ENCODE measurements at places on chromosomes 11 and 22.

GRCh38 chr11:64482588-64482987, 108.4 kb upstream of the SLC22A12 start:
- DNase-seq = no peak

GRCh38 chr22:41818011-41818410, 14.9 kb upstream of the SREBF2 start:
- no peak for DNase-seq

DNA sequence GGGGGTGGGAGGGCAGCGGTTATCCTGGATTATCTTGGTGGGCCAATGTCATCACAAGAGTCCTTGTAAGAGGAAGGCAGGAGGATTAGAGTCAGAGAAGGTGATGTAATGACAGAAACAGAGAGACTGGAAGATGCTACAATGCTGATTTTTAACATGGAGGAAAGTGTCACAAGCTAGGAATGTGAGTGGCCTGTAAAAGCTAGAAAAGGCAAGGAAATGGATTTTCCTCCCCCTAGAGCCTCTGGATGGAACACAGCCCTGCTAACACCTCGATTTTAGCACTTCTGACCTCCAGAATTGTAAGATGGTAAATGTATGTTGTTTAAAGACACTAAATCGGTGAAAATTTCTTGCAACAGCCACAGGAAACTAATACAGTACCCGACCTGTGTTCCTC, 109.3 kb downstream of the MN1 start:
- no peak for DNase-seq

- no peak for DNase-seq
These were observed 20.2 kb downstream of the NF2 start for GRCh38 chr22:29623553-29624169.

GRCh38 chr11:111297696-111298095, 650 bp upstream of the POU2AF3 start:
- no peak for DNase-seq

GRCh38 chr22:18994701-18995326, 58.7 kb upstream of the PRODH start:
- DNase-seq = no peak

GRCh38 chr11:45368697-45369096, 82.6 kb upstream of the SYT13 start:
- DNase-seq = no peak

GRCh38 chr11:75204685-75205563, 35.6 kb upstream of the TPBGL start:
- DNase-seq = peak; percentile 38

DNA sequence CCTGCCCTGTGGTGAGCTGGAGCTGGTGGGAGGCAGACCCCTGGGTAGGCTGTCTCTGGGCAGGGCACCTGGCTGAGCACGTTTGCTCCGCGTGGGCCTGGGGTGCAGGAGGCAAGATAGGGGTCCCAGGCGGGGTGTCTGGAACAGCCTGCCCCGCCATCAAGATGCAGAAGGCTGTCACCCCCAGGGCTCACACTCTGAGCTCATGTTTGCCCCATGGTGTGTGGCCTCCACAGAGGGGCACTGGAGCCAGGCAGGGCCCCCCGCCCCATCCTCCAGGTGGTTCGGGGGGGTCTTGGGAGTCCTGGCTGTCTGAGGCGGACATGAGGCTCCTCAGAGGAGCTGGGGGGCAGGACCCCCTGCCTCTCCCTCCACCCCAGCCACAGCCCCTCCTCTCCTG, 28.9 kb upstream of the CARS1 start:
- no peak for DNase-seq

DNA sequence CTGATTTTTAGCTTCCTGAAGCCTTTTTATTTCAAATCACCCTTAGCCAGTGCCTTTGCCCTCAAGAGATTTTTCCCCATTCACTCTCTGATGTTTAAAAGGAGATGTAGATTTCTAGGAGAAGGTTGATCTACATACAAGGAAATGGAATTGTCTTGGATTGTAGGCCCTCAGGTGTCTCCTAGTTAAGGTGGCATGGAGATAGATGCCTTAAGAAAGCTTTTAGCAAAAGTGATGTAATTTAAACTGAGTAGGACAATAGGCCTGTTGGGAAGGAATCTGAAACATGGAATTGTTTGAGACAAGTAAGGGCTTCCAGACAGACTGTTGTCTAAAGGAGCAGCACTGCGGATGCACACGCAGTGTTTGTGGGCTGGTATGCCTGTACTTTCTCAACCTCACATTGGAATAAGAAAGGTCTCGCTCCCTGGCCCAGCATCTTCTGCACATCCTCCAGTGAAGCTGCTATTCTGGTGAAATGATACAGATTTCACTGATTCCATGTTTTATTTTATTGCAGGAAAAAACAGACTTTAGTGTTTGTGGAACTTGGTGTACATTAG, 69.8 kb upstream of the SLC25A18 start:
- no peak for DNase-seq

DNA sequence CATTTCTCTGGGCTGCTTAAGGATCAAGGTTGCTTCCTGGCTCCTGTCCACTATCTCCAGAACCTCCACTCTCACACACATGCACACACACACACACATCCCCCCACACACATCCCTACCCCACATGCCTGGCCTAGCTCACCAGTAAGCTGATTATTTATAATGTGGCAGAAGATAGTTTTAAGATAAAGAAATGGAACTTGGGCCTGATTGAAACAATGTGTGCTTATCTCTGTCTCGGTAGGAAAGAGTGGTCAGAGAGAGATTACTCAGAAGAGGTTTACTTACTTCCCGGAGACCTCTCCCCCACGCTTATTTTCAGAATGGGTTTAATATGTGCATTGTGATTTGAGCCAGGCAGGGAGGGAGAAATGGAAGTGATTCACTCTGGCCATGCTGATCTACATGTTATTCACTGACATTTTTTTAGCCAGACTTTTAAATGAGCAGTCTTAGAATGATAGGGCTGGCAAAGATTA, 422.4 kb downstream of the TENM4 start:
- DNase-seq = peak; percentile 92

GRCh38 chr11:80473562-80473961, 1032.7 kb upstream of the TENM4 start:
- DNase-seq = no peak

GRCh38 chr22:41023299-41023623, 69.1 kb upstream of the EP300 start:
- DNase-seq = no peak

GRCh38 chr11:94938095-94939055, 35.0 kb downstream of the CWC15 start:
- peak; percentile 87 for DNase-seq

DNA sequence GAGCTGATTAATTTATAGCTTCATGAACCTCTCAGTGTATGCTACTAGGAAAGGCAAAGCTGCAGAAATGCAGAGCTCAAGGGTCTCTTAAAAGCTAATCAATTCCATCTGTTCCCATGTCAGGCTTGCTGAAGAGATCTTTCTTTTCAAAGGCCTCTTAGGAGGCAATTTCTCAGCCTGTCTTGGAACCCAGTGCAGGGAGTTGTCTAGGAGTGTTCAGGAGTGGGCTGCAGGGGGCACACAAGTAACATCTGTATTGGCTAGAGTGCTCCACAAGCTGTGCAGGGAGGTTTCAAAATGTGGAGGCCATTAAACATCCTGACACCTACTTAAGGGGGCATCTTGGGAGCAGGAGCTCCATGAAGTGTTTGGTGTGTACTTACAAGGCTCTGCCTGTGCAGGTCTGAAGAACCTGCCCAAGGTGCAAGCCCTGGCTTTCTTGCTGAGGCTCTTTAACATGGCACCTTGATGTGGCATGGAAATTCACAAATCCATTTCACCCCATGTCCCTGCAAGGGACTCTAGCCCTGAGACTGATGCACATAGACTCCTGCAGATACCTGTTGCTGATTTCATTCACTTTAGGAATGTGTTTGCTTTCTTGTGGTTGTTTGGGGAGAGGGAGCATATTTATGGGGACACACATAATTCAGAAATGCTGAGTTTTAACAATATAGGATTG, 134.7 kb downstream of the ME3 start:
- DNase-seq = no peak

- no peak for DNase-seq
These were observed 421 bp downstream of the SLC15A3 start for GRCh38 chr11:60951606-60951903.

DNA sequence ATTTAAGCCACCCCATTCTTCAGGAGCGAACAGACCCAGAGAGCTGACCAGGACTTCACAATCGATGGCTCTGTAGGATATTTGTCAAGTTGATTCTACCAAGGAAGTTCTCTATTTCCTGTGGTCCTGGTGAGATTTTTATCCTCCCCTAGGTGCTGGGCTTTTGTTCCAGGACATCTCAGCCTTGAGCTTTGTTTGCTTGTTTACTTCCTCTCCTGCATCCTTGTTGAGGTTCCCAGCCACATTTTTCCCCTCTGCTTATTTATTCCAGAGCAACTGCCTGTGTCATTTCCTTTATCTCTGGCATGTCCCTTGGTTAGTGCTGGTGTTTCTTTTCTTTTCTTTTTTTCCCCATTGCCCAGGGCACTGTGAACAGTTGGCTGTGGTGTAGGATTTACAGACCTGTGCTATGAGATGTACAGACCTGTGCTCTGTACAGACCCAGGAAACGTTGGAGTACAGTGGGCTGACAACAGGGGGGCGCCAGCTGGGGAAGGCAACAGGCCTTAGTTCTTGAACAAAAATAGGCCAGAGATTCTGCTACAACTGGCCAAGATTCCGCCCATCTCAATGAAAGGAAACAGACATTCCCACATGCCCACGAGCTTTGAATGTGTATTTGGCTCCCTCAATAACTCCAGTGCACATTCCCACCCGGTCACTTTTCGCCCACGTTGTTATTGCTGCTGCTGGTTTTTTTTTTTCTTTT, 235.9 kb upstream of the DDI1 start:
- no peak for DNase-seq

DNA sequence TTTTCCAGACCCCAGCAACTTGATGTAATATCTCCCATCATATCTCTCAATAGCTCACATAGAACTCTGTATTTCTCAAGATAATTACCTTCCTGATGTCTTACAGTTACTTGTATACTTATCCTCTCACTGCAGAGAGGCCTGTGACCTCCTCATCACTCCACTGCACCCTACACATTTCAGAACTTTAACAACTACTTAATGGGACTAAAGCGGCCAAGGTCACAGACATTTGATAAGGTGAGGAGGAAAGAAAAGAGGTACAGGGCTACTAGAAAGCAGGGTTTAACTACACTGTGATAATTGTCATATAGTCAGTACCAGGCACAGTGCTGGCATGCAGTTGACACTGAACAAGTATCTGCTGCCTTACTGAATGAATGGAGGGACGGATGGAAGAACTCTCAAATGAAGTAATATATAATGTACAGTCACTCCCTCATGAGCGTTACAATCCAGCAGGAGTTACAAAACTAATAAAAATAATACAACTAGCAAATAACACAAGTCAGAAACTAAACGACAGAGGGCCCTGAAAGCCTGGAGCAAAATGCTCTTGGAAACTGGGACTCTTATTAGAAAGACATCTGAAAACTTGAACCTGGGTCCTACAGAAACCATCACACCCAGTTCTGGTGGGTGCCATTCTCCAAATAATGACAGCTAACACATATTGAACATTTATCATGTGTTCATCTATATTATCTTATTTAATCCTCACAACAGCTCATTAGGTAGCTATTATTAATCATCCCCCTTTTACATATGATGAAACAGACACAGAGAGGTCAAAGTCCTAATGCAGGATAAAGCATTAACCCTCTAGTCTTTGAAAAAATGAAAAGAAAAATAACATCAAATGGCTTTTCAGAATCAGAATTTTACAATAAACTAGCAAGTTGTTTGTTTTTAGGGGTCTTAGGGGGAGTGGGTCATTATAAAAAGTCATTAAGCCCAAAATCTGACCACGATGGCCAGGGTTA, 14.3 kb downstream of the PI4KA start:
- DNase-seq = no peak

DNA sequence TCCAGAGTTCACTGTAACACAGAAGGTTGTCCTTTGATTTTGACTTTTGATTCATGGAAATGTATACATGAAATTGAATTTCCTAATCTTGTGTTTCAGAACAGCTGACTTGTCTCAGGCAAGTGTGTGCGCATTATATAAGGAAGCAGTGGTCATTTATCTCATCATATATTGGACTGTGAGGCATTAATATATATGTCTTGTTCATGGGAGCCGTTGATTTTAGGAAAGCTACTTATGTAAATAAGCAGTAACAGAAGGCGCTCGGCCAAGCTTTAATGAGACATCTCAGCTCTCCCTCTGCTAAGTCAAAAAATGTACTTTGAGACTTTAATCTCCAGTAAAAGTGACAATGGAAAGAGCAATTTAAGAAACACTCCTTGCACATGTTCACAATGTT, 100.5 kb downstream of the PDHX start:
- no peak for DNase-seq

DNA sequence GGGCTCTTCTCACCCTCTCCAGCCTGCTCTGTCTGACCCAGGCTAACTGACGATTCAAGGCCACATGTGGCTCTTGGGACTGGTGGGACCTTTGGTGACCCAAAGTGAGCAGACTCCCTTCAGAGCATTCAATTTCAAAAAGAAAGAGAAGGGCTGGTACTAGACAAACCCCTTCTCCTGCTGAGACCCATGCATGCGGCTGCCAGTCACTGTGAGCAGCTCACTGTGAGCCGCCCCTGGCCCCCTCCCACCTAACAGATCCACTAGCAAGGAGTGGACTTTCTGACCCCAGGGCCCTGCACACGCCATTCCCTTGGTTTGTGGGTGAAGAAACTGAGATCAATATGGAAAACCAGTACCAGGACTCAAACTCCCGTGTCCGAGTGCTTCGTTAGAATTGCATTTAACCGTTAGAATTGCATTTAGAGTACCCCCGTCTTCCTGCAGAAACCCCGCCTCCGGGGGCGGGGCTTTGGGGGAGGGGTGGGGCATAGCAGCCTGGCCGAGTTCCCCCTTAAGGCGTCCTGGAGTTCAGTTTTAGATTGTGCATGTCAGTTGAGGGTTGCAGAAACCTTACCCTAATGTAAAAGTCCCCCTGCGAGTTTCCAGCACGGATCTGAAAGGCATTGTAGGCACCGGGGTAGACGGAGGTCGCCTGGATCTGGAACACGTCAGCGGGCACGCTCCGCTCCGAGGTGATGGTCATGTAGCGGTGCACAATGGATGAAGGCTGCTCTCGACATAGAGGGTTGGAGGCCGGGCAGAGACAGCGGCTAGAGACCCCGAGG, 5.1 kb downstream of the EFEMP2 start:
- DNase-seq = no peak

DNA sequence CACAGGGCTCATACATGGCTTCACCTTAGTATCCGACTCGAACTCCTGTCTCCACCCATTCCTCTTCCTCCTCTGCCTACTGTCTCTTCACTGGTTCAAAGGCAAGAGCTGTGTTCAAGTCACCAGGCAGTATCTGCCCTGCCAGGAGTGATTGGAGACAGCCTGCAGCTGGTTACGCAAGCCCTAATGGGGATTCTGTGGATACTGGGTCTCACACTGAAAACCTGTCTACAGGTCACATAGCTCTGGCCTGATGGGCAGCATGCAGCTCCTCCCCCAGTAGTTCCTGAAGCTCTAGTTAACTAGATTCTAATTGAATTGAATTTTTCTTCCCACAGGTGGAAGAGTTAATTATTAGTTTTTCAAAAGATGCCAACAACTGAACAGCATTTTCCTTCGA, 332.2 kb downstream of the TMEM135 start:
- DNase-seq = no peak
